ENCODE measurements at places on chromosomes 2 and 18.

DNA sequence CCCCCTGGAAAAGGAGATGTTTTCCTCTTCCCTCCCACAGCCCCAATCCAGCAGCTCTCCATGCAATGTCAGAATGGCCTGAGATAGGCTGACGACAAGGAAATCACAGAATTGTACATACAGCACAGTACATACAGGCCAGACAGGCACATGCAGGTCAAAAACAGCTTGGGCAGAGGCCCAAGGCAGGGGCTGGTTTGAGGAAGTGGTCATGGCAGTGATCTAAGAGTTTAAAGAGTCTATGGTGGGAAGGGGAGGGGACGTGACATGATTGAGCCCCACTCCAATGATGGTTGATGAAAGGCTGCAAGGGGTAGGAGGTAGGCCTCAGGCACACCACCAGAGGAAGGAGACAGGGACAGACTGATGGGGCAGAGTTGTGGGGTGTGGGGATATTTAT lies 4.3 kb downstream of the DCTN1 start:
- no peak for DNase-seq
- no peak overlapping the region for H3K4me3 ChIP-seq
- no peaks in the 10 kb centered on the region for H3K27me3 ChIP-seq
- H3K4me1 ChIP-seq = no peaks in the 10 kb centered on the region
- no peak overlapping the region for H3K27ac ChIP-seq

DNA sequence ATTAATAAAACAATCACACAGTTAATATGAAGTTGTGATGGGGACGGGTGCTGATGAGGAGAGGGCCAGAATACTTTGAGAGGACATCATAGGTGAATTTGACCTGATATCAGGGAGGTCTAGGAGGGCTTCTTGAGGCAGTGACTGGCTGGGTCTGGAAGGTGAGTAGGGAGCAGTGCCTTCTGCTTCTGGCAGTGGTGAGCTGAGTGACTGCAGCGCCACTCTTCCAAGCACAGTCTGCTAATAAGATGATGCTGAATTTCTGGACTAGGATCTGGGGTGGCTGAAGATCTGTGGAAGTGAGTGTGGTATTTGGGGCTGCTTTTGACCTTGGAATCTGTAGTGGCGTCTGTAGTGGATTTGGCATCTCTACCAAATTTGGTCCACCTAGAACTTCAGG lies 5.5 kb downstream of the DGKD start:
- H3K27ac ChIP-seq = no peak overlapping the region
- no peak overlapping the region for H3K4me3 ChIP-seq
- DNase-seq = no peak
- no peaks in the 10 kb centered on the region for H3K27me3 ChIP-seq

DNA sequence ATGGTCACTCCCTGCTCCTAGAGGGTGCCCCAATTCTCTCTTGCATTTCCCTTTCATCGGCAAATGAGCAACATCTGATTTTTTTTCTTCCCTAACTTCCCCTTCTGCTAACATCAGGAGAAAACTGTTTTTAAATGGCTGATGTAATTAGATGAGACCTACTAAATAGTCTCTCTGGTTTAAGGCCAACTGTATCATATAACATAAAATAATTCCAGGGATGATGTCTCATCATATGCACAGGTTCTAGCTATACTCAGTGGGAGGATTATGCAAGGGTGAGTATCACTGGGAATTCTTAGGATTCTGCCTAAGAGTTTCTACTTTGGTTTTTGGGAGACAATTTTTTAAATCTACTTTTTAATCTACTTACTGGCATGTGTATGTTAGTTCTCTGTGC lies 193.4 kb downstream of the PARD3B start:
- H3K27me3 ChIP-seq = no peaks in the 10 kb centered on the region
- DNase-seq = no peak
- H3K36me3 ChIP-seq = no peaks in the 10 kb centered on the region

DNA sequence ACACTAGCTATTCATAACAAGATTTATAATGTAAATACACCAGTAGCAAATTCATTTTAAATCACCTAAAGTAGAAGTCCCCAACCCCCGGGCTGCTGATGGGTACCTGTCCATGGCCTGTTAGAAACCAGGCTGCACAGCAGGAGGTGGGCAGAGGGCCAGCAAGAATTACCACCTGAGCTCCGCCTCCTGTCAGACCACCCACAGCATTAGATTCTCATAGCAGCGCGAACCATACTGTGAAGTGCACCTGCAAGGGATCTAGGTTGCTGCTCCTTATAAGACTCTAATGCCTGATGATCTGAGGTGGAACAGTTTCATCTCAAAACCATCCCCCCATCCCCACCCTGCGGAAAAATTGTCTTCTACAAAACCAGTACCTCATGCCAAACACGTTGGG lies 71.3 kb downstream of the KANSL1L start:
- H3K36me3 ChIP-seq = no peaks in the 10 kb centered on the region
- no peak overlapping the region for H3K4me3 ChIP-seq
- no peak for DNase-seq
- no peaks in the 10 kb centered on the region for H3K27me3 ChIP-seq

GRCh38 chr2:201363857-201364560 lies 6.9 kb upstream of the FLACC1 start:
- no peaks in the 10 kb centered on the region for H3K4me1 ChIP-seq
- no peak overlapping the region for H3K4me3 ChIP-seq
- no peak overlapping the region for H3K27ac ChIP-seq
- DNase-seq = peak; percentile 54
- H3K27me3 ChIP-seq = no peaks in the 10 kb centered on the region

GRCh38 chr2:45018023-45018422 lies 8.8 kb upstream of the SIX2 start:
- H3K36me3 ChIP-seq = no peaks in the 10 kb centered on the region
- peaks cover 11% of the 10 kb centered on the region for H3K4me1 ChIP-seq
- H3K4me3 ChIP-seq = no peak overlapping the region

GRCh38 chr18:6653880-6654279 lies 75.6 kb upstream of the ARHGAP28 start:
- H3K4me3 ChIP-seq = no peak overlapping the region
- no peak overlapping the region for H3K27ac ChIP-seq
- no peaks in the 10 kb centered on the region for H3K36me3 ChIP-seq
- H3K4me1 ChIP-seq = no peaks in the 10 kb centered on the region

GRCh38 chr18:26802330-26803200 lies 62.9 kb downstream of the AQP4 start:
- H3K4me3 ChIP-seq = no peak overlapping the region
- H3K27ac ChIP-seq = no peak overlapping the region
- no peaks in the 10 kb centered on the region for H3K4me1 ChIP-seq
- H3K27me3 ChIP-seq = no peaks in the 10 kb centered on the region
- no peak for DNase-seq

DNA sequence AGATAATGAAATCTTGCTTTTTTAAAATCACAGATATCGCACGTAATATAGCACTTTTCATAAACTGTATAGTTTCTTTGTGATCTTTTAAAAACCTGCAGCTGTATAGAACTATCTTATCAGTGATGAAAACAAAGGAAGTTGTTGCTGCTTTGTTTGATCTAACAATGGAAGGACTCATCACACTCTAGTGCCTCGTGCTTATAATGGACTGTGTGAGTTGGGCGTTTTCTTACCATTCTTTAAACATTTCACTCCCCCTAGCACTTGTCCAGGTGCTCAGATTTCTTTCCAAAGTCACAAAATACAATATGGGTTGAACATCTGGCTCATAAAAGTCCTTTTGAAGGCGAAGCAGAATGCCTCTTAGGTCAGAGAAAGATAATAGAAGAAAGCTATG lies 94.8 kb upstream of the SPATS2L start:
- peaks cover 2% of the 10 kb centered on the region for H3K27me3 ChIP-seq
- no peak for DNase-seq
- no peaks in the 10 kb centered on the region for H3K36me3 ChIP-seq
- no peak overlapping the region for H3K4me3 ChIP-seq
- H3K27ac ChIP-seq = no peak overlapping the region
- no peaks in the 10 kb centered on the region for H3K4me1 ChIP-seq

DNA sequence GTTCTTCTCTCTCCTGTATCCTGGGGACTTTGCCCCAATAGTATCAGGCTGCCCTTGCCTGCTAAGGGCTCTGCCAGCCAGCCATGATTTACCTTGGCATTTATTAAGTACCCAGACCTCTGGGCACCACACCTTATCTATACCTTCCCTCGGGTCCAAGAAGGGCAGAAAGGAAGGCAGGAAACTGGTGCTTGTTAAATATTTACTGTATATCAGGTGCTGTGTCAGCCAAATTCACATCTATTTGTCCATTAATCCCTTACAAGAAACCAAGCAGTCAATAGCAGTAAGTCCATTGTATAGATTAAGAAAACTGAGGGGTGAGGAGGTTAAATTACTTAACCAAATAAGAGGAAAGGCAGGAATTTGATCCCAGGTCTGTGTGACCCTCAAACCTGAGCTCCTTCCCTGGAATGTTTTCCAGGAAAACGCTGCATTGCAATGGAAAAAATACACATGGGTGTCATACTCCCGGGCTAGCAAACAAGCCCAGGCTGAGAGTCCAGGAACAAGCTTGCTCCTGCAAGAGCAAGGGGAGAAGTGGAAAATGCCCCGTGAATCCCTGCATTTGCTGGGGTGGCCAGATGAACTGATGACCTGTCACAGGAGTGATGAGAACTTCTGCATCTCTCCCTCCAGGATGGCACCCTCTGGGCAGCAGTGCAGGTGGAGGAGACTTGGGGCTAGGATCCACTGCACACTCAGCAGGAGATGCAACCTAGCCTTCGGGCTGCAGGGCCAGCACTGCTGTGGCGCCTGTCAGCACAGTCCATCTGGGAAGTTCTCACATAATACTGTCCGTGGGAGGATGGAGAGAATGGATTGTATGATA lies 30.4 kb downstream of the CIB4 start:
- DNase-seq = no peak
- H3K4me1 ChIP-seq = no peaks in the 10 kb centered on the region
- no peak overlapping the region for H3K27ac ChIP-seq
- H3K36me3 ChIP-seq = no peaks in the 10 kb centered on the region
- peaks cover 20% of the 10 kb centered on the region for H3K27me3 ChIP-seq

DNA sequence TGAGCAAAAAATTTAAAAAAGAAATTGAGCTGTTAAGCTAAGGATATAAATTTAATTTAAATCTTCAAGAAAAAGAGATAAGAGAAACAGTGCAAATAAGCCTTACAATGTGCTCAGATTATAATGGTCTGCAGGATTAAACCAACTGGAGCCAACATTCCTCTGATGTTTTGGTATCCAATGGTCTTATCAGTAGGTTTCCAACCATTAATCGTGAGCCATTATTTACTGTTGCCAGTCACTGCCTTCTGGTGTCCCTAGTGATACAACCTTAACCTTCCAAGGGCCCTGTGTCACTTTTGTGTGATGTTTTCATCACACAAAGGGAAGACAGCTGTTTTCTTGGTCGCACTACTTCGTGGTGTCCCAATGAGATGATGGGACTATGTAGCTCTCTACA lies 134.5 kb upstream of the CTAGE1 start:
- H3K4me3 ChIP-seq = no peak overlapping the region
- peaks cover 37% of the 10 kb centered on the region for H3K4me1 ChIP-seq
- DNase-seq = no peak
- H3K27ac ChIP-seq = peak overlapping the region; percentile 79

DNA sequence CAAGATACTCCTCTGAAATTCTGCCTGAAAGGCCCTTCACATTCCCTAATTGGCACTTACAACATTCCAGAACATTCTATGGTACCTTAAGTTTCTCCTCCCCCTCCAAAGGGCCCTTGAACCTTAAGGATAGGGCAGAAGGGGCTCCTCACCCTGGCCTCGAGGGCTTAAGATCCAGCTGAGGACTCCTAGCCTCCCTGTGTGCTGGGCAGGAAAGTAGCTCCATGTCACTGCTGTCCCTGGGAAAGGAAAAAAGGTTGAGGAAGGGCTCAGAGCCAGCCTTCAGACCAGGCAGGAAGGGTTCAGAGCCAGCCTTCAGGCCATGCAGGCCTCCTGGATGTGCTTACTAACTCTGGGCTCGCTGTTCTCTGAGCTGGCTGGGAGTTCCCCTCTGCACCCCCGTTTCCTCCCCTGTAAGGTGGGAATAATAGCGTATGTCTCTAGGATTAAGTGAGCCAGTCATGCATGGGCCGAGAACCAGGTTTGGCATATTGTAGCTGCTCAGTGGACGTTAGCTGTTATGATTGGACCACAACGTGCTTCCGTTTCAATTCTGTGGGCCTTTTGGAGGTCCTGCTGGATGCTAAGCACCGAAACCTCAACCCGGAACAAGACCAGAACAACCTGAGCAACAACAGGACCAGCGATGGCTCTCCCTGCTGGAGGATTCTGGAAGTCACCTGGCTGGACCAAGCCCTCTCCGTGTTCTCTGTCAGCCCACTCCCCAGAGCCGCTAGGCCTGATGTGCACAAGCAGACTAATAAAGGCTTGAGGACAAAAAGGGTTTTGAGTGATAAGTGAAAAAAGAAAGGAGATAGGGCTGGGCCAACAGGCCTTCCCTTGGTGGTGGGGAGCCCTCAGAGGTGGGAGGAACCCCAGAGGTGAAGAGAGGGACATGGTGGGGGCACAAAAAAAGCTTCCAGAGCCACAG lies 1.0 kb upstream of the B3GNT7 start:
- DNase-seq = no peak
- no peak overlapping the region for H3K4me3 ChIP-seq
- no peaks in the 10 kb centered on the region for H3K36me3 ChIP-seq
- no peaks in the 10 kb centered on the region for H3K27me3 ChIP-seq

GRCh38 chr2:110842048-110842447 lies 109.7 kb downstream of the ACOXL start:
- no peak overlapping the region for H3K4me3 ChIP-seq
- no peaks in the 10 kb centered on the region for H3K36me3 ChIP-seq
- no peak for DNase-seq
- H3K4me1 ChIP-seq = no peaks in the 10 kb centered on the region
- no peak overlapping the region for H3K27ac ChIP-seq
- peaks cover 16% of the 10 kb centered on the region for H3K27me3 ChIP-seq

- H3K27me3 ChIP-seq = peaks cover 2% of the 10 kb centered on the region
- H3K4me1 ChIP-seq = no peaks in the 10 kb centered on the region
- no peak overlapping the region for H3K27ac ChIP-seq
- H3K4me3 ChIP-seq = no peak overlapping the region
- DNase-seq = no peak
Observed at GRCh38 chr2:240655931-240656886, 26.5 kb downstream of the AQP12B start.

Data from endothelial cell of umbilical vein (primary cell).